C1 segment of cervical spinal cord (tissue), 14 donors: ENCODE measurements at places on chromosomes 11 and 22.

GRCh38 chr11:108142304-108142703, 20.9 kb downstream of the ACAT1 start:
- no peak for DNase-seq

DNA sequence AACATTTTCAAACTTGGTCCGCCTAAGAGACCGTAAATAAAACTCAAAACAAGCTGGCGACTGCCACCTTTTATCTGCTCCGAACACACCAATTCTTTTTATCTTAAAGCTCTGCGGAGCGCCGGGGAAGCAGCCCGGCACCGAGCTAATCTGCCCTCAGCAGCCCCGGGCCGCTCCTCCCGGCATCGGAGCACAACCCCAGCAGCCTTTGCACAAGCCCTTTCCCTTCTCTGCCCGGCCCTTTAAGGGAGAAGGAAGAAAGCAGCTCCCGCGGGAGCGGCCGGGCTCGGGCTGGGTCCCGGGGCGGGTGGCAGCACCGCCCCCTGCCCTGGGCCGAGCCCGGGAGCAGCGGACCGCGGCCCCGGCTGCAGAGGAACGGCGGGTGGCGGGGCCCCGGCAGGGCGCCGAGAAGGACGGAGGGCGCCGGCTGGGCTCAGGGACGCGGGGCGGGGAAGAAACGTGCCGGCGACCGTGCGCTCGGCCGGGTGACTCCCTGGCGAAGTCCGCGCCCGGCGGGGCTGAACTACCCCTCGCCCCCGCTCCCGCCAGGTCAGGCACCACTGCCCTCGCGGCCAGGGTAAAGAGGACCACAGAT, 133.6 kb upstream of the C11orf58 start:
- DNase-seq, result no peak

GRCh38 chr11:79400717-79401330, 40.0 kb downstream of the TENM4 start:
- DNase-seq, result no peak

- no peak for DNase-seq
Observed at GRCh38 chr22:38943201-38943600, 14.2 kb upstream of the APOBEC3A start.

DNA sequence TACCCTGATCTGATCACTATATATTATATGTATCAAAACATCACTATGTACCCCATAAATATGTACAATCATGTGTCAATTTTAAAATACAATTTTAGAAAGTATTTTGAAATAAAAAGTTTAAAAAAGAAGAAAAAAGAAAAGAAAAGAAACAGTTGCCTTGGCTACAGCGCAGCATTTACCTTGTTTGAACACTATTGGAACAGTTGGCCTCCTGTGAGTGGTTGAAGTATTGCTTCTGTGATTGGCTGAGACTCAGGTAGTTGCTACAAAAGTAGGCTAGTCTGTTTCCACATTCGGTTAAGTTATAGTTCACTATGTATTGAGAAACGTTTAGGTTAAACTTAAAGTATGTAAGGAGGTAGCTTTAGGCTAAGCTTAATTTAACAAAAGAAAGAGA, 7.9 kb upstream of the DTX4 start:
- DNase-seq, result no peak

- DNase-seq, result no peak
Observed at GRCh38 chr11:65130631-65131416, 3.5 kb downstream of the SYVN1 start.

- DNase-seq, result no peak
Observed at GRCh38 chr22:26431261-26431995, 2.4 kb downstream of the ASPHD2 start.

GRCh38 chr22:29032014-29032475, 29.6 kb downstream of the C22orf31 start:
- DNase-seq, result no peak

GRCh38 chr11:101390539-101390938, 193.3 kb downstream of the TRPC6 start:
- DNase-seq, result no peak

DNA sequence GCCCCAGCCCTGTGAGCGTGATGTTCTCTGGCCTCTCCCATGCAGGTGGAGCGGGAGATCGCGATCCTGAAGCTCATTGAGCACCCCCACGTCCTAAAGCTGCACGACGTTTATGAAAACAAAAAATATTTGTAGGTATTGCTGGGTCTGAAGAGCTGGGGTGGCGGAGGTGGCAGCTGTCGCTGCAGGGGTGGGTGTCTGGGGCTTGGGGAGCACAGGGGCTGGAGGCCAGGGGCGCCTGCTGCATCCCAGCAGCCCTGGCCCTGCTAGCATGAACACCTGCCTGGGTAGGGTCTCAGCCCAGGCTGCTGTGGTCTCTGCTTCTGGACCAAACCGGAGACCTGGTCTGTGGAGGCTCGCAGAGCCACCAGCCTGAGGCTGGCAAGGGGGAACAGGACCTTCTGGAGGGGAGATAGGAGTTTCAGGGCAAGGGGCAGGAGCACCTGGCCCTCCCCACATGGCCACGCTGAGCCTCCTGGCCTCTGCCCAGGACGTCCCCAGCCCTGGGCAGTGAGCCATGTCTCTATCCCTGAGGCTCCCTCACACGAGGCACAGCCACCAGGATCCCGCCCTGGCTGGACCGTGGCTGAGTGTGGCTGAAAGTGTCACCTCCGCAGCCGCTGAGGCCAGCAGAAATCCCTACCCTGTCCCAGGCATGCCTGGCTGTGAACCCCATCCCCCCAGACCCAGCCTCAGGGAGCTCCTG, 48.2 kb downstream of the MOB2 start:
- DNase-seq, result no peak

DNA sequence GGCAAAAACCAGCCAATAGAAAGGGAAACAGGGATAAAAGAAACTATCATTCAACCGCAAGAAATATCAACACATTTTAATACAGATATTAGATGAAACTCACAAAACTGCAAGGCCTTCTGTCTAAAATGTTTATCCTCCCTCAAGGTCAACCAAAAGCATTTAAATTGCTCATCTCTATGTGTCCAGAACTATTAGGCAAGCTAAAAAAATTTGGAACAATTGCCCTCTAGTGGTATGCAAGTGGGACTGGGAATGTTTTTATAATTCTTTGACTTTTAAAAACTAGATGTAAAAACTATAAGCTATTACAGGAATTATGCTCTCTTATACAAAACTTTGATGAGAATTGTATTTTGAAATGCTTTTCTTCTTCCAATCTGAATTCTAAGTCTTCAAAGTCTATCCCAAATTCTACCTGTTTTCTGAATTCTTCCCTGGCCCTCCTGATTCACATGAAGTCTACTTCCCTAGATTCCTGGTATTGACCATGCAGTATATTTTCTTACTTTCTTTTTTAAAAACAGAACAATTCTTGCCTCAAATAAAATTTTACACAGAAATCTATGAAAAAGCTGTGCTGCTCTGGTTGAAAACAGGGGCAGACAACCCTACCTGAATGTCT, 4.9 kb downstream of the CWC15 start:
- no peak for DNase-seq

GRCh38 chr11:4495487-4495886, 13.0 kb downstream of the OR52K1 start:
- no peak for DNase-seq

DNA sequence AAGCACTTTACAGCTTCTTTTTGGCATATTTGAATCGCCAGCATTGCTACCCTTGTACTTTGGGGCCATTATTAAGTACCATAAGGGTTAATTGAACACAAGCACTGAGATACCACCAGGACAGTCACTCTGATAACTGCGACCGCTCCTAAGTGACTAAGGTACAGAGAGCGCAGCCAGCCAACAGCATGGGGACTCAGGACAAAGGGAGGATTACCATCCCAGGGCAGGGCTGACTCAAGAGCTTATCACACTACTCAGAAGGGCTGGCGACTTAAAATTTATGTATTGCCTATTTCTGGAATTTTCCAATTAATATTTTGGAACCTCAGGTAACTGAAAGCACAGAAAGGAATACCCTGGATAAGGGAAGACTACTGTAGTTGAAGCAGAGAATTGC, 479 bp downstream of the ZNF280A start:
- no peak for DNase-seq

- DNase-seq, result no peak
Observed at GRCh38 chr11:70669871-70670675, 271.7 kb downstream of the CTTN start.

- no peak for DNase-seq
Observed at GRCh38 chr22:50585238-50585637, 2.6 kb upstream of the CHKB start.

GRCh38 chr11:128686745-128687177, 7.1 kb upstream of the FLI1 start:
- no peak for DNase-seq

DNA sequence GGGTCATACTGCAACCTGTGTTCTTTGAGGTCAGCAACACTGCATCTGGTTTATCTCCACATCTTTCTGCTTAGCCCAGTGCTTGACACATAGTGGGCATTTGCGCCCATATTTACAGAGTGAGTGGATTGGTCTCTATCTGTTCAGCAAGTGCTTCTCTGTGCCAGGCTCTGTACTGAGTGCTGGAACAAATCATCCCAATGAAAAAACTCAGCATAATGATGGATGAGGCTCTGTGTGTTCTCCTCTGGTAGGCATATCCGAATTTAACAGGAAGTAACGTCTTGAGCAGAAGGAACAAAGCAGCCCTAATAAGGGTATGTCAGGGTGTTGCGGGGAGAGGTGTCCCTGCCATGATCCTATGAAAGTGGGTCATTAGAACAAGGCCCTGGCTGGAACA, 46.0 kb downstream of the MCM5 start:
- DNase-seq, result no peak

DNA sequence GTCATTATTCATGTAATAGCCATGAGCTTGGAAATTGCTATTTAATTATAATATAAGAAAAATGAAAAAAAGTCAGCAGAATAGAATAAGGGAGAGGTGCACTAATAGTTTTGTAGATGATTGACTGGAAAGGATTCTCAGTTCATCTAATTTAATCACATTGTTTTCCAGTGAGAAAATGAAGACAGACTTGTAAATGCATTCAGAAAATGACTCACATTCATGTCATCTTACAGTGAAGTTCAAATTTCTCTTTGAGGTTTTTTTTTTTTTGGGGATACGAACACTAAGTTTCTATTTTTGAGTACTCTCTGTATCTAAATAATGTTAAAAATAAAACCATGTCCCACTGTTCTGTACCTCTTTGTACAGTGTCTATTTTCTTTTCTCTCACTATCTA, 18.5 kb upstream of the OR4A16 start:
- no peak for DNase-seq

- DNase-seq, result no peak
Observed at GRCh38 chr11:32068134-32068870, 22.6 kb upstream of the RCN1 start.

GRCh38 chr11:64675450-64676260, 47.3 kb downstream of the NRXN2 start:
- peak; percentile 54 for DNase-seq

DNA sequence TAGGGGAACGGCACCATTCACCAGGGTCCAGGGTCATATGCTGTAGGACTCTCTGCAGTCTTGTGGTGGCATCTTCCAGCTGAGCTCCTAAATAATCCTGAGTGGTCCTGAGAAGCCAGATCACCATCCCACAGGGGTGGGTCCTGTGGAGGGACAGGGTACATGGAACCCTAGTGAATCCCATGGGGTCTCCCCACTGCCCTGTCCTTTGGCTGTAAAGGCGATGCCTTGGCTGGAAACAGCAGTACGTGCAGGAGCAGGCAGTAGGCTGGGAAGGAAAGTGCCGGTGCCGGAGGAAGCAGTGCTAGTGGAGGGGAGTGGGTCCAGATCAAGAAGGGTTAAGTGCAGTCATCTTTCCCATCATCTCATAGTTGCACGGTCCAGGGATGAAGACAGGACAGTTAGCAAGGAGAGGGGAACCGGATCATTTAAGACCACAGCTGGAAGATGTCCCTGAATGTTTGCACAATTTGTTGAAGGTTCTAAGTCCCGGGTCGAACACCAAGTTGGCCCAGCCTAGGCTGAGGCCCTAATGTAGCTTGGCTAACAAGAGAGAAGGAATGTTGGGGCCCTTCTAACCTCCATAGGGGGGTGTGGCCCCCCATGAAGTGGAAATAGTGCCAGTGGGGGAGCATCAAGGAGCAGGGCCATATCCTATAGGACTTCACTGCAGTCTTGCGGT, 18.1 kb downstream of the TSPAN32 start:
- no peak for DNase-seq
